Cardiac septum (tissue), 1 donor: ENCODE measurements at places on chromosomes 7 and 10. TPM values are rescaled to one million over a fixed set of nuclear protein-coding genes. Genes with fewer than 3 reads are reported as not detected.

DNA sequence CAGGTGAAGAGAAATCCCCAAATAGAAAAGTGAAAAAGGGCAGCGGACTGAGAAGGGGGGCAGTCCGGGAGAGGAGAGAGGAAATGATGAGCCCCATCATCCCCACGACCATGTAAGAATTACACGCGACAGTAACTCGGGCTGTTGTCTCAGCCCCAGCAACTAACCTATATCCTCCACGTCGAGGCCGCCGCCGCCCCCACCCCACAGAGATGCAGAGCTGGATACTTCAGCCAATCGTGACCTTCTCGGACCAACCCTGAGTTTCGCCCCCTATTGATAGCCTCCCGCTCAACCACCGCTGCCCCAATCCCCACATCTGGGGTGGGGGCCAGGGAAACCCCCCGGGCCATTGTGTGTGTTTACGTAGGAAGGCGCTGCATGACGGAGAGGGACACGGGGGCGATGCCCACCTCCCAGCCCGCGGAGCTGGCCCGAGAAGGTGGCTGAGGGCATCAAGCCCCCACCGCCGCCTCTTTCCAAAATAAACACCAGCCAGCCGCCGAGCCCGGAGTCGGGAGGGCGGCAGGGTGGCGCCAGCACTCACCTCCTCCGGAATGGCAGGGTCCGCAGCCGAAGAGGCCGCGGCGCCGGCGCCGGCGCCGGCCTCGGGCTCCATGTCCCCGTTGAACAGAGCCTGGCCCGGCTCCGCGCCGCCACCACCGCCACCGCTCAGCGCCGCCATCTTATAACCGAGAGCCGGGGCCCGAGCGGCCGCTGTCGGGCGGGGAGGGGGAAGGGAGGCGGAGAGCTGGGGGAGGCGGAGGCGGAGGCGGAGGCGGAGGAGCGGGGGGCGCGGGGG, 509 bp downstream of the BRAF start:
- DNase-seq: peak; percentile 86

Gene TMEM176B
- 44.9 TPM for total RNA-seq

Gene PLXNA4
- total RNA-seq: 12.8 TPM

GRCh38 chr7:106626376-106627164, 34.4 kb downstream of the CCDC71L start:
- DNase-seq: no peak

DNA sequence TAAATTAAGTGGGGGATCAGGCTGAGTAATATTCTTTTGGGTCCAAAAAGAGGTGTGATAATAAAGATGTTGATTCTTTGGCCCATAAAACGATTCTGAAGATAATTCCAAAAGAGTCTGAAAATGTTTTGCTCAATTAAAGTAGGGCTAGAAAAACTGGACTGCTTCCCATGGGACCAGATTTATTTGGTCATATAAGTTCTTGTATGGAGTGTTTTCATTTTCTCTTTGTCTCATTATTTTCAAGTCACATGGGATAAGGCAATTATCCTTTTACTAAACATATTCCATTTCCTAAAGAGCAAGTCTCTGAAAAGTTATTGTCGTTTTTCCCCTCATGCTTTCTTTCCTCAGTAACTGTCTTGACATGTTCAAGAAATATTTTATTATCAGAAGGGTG, 41.5 kb downstream of the CDK6 start:
- no peak for DNase-seq

- no peak for DNase-seq
Observed at GRCh38 chr10:87976101-87976743, 112.8 kb downstream of the PTEN start.

Gene ATAD1
- total RNA-seq: 92.0 TPM

- no peak for DNase-seq
Observed at GRCh38 chr7:47314728-47315607, 266.9 kb downstream of the TNS3 start.

Gene MOGAT3
- not detected for total RNA-seq

Gene AZGP1
- total RNA-seq: 114 TPM

DNA sequence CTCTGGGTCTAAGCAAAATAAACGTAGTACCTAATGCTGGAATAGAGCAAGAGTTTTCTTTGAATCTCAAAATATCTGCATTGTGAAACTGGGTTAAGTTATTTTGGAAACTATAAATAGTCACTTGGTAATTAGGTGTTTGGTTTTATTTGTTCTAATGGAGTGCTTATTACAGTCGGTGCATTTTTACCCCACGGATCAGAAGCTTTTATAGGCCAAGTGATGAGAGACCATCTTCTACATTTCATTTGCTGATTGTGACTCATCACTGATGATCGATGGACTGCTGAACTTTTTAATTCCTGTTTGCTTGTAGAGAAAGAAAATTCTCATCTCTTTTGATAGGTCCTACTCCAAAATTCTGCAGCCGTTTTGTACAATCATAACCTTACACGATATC, 28.2 kb downstream of the MGMT start:
- DNase-seq: no peak

Gene DOCK4
- 18.5 TPM for total RNA-seq

DNA sequence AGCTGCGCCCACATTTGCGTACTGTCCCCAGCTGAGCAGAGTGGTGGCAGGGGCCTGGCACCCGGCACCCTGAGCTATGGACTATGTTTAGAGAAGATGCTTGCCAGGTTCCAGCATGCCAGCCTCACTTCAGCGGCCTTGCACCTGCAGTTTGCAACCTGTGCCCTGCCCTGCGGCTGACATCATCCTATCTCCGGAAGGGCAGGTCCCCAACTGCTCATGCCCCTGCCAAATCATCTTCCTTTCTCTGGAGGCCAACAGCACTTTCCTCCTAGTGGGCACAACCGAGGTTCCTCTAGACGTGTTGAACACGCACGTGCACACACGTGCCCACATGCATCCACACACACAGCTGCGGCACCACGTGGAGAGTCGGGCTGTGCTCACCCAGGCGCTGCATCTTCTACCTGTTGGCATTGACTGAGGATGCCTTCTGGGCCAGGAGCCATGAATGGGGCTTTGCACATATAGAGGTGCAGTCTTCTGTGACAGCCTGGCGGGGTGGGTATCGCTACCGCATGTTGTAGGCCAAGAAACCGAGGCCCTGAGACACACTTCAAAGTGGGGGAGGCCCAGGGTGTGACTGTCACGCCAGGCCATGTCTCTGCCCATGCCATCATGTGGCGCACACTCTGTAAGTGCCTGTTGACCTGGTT, 24.5 kb downstream of the CNPY1 start:
- DNase-seq: peak; percentile 74

Gene GJD4
- total RNA-seq: not detected

DNA sequence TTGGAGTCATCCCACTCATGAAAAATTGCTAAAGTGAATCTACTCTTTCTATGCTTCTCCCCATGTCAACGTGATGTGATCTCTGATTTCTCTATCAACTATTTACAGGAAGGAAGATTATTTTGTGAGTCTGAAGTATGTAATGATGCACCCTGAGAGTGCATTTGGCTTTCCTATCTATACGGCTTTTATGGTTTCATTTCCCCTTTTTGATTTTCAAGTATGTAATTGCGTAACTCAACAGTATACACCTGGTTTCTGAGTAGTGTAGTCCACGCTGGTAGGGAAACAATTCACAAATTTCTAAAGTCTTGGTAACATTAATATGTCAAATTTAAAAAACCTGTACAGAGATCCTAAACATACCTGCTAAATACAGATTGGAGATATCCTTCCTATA, 194.7 kb upstream of the SEMA3A start:
- DNase-seq: no peak

GRCh38 chr7:151198945-151199848, 11.1 kb downstream of the H2BK1 start:
- DNase-seq: no peak

Gene MYO1G
- total RNA-seq: 2.4 TPM

DNA sequence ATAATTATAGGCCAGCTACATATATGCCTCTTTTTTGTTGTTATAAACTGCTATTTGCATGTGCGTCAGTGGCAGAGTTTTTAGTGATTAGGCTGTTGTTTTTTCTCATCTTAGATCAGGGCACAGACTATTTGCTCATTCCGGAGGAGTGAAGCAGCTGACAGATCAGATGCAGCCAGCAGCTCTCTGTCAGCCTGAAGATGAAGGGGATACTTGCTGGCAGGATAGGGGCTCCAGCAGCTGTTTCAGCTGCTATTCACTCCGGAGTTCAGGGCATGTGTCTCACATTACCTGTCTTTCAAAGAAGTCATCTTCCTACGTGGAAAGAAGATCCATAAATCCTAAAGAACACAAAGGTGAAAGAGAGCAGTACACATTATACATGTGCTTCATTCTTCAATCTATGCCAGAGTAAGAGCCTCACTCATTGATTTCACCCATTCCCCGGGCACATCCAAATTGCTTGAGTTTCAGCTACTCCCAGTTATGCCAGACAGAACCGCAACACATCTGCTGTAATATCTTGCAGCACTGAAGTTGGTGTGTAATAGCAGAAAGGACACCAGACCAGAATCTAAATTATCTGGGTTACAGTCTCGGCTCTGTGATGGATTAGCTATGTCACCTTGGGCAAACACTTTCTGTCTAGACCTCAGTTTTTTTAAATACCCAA, 182.8 kb upstream of the CHRM2 start:
- DNase-seq: no peak

DNA sequence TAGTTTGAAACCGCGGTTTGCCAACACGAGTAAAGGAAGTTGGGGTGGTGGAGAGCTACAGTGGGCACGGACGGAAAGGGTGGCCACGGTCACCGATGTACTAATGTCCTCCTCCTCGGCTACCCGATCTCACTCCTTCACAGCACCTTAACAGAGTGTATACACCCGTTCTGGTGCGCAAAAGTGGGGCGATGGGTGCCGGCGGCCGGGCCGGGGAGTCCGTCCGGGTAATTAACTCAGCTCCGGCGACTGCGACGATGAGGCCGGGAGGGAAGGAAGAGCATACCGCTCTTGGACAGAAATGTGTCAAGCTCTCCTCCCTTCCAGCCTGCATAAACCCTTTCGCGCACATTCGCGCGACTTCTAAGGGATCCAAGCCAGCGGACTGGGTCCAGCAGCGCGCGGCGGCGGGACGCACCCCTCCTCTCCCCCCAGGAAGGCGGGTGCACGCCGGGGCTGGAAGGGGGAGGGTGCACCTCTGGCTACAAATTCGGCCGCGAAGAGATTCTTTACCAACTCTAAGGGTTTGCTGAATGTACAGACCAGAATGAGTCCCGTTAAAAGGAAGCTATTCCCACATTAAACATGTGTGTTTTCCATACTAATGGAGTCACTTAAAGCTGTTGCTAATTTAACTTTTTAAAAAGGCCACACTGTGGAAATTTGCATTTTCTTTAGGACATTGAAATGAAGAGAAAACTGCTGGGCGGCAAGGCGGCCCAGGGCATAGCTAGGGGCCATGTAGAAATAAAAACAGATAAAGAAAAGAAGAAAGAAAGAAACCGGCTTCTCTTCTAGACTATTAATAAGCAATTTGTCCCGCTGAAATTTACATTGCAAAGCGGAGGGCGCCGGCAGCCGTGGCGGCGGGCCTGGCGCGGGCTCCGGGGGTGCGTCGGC, 6.6 kb upstream of the EBF3 start:
- DNase-seq: no peak

- no peak for DNase-seq
Observed at GRCh38 chr10:117391436-117392205, 16.4 kb upstream of the PDZD8 start.

DNA sequence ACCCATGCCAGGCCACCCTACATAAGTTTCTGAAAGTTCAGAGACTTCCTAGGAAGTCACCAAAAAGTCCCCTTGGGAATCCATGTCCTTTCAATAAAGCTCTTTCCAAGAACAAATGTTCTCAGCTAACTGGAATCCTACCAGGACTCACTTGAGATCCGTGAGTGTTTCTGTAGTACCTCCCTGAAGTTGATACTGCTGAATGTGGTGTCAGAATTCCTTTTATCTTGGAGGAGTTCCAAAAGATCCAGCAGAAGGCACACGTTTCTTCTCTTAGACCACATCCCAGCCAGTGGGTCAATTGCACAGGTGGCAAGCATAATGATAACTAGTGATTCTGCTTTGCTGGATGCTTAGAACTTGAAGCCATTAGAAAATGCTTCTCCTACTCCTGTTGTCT, 689.7 kb upstream of the IGFBP3 start:
- DNase-seq: no peak
